ENCODE measurements at places on chromosomes 2 and 18.

DNA sequence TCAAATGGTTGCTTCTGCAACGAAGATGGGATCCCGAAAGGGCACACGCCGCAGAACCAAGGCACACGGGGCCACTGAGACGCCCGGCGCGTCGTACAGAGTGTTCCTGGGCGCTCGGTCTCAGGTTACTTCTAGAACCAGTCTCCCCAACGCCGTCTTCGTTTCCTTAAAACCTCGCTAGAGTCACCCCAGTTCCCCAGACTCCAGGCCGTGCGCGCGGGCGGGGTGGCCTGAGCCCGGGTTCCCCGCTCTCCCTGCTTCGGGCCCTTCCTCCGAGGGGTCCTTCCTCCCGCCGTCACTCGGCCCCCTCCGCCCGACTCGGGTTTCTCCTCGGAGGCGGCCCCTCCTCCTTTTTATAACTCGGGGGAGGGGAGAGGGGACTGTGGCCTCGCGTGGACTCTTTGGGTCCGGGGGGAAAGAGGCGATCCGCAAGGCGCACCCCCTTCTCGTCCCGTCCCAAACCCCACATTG lies 774 bp upstream of the FZD7 start:
- peak; percentile 91 for DNase-seq

DNA sequence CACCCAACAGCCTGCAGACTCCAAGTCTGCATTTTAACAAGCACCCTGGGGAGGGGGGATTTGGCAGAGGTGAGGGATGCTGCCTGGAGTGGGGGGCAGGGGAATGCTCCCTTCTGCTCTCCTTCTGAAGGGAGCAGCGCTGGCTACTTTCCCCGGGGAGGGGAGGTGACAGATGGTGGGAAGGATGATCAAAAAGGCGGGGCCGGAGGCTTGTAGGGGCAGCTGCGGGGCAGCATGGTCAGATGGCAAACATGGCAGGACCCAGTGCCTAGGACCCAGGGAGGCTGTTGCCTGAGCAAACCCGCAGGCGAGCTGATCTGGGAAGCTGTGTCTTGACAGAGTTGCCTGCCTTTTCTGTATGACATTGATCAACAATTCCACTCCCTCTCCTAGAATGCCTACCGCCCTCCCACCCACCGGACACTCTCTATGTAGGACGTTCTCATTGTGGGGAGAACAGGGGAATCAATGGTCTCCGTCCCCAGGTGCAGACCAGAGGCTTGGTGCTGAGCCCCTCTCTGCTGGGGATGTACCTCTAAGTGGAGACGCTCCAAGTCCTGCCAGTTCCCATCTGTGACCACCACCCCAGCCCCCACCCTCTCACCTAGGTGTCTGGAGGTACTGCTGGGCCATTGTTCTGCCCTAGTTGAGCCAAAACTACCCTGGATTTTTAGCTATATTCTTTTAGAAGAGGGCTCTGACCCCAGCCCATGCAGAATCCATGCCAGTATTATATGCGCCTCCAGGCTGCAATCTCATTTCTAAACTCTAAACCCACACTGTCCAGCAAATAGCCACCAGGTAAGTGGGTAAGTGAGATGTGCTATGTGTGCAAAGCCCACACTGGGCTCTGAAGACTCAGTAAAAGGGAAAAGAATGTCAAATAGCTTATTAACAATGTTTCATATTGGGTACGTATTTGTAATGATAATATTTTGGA lies 89.7 kb upstream of the SEC11C start:
- DNase-seq = no peak

GRCh38 chr2:174495365-174496012 lies 8.7 kb upstream of the GPR155 start:
- no peak for DNase-seq

- peak; percentile 64 for DNase-seq
Measured at GRCh38 chr2:160241251-160242137, 41.4 kb upstream of the ITGB6 start.

DNA sequence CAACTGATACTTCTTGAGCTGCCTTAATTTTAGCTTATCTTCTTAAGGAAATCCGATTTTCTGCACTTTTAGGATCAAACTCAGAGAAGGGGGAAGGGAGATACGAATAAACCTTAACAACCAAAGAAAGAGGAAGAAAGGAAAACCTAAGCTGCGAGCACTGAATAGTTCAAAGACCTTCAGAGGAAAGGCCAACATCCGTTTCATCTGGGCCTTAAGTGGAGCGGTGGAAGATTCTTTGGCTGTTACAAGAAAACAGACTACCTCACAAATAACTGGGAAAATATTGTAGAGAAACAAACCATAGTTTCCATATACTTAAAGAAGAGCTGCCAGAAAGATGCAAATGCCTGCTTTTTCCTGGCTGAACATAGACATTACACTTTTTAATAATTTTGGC lies 43.6 kb downstream of the VIT start:
- DNase-seq = no peak

GRCh38 chr2:218082586-218083351 lies 13.7 kb downstream of the RUFY4 start:
- DNase-seq = no peak

GRCh38 chr2:18402-19271 lies 27.7 kb downstream of the FAM110C start:
- DNase-seq = no peak

DNA sequence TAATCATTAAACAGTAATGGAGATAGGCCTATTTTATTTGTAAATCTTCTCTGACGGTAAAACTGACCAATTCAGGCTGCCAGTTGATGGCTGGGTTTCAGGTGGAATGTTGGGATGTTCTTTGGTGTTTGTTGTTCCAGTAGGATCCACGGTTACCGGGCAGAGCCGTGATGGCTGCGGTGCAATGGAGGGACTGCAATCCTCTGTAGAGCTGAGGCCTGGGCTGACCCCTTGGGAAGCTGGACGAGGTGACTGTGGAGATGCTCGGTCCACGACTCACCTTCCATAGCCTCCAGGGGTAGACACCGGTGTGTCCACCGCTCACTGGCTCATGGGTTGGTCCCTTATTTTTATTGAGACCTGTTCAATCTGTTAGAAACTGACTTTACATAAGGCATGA lies 42.5 kb downstream of the ZNF519 start:
- DNase-seq = no peak

GRCh38 chr2:216485745-216486144 lies 12.9 kb upstream of the RPL37A start:
- no peak for DNase-seq
